WTC11 (cell line): ENCODE measurements at places on chromosomes 4 and X. TPM values are rescaled to one million over a fixed set of nuclear protein-coding genes. Genes with fewer than 3 reads are reported as not detected.

DNA sequence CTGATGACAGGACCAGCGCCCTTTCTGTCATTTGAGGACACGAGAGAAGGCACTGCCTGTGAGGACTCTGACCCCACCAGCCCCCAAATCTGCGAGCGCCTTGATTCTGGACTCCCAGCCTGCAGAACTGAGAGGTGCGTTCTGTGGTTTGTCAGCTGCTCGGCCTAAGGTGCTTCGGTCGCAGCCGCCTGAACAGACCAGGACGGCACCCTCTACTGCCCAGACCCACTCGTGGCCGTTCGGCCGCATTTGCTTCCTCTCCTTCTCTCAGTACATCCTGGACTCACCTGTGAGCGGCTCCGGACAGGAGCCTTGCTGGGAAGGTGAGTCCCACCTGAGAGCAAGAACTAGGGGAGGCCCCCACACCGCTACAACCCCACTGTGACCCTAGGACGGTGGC lies 8.5 kb downstream of the PCGF3 start:
- DNase-seq = no peak

DNA sequence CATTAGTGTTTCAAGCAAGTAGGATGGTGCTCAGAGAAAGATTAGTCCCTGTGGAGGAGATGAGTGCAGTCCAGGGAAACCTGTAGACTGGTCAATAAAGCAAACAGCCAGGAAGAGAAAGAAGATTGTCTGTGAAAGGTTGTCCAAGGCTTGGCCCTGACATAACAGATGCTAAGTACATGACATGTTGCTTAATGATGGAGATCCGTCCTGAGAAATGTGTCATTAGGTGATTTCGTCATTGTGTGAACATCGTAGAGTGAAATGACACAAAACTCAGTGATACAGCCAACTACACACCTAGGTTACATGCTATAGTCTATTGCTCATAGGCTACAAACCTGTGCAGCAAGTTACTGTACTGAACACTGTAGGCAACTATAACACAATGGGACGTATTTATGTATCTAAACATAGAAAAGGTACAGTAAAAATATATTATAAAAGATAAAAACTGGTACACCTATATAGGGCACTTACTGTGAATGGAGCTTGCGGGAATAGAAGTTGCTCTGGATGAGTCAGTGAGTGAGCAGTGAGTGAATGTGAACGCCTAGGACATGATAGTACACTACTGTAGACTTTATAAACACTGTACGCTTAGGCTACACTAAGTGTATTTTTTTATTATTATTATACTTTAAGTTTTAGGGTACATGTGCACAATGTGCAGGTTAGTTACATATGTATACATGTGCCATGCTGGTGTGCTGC lies 9.0 kb upstream of the PRSS48 start:
- no peak for DNase-seq

DNA sequence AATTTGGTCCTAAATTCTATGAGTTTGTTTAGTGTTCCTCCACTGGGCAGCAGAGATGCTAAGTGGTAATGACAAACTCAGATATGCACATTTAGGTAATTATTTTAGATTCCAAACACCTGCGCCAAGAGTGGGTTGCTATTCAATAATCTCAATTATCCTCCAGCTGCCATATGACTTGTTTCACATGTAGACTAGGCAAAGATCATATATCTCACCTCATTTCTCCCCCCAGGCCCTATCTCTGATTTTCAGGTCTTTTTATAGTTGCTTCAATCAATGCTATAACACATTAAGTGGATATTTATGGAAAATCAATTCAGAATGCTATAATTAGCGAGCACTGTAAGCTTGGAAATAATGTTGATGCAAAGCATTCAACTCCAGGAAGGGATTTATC lies 217.6 kb downstream of the KCTD8 start:
- no peak for DNase-seq

SLIT2 gene
- total RNA-seq = 6.8 to 15.3 TPM (median 13.5 TPM) in 3 replicates

MAGEC2 gene
- total RNA-seq = 0.09 TPM in 2 of 3 replicates, not detected in the other

C4orf54 gene
- total RNA-seq = not detected in 3 replicates

AWAT2 gene
- total RNA-seq = not detected in 3 replicates

DNA sequence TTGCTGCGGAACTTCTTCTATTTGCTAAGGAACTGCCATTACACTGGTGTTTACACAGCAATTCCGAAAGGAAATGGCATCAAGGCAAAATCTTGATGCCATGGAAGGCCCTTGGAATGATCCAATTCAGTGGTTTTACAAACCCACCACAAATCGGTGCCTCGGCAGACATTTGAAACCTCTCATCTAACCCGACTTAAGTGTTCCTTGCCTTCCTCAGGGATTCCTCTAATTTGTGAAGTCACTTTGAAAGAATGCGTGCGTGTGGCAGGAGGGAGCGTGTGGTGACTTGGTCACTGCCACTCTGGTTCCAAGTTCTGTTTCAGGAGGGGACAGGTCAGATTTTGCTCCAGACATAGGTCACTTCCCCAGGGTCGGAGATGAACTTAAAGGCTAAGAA lies 4.8 kb downstream of the NOP14 start:
- no peak for DNase-seq

- no peak for DNase-seq
These were observed 37.9 kb upstream of the SORCS2 start for GRCh38 chr4:7154351-7154981.
